ENCODE measurements at places on chromosomes 4 and X.

GRCh38 chr4:53786632-53787031, 195.3 kb upstream of the LNX1 start:
- DNase-seq = no peak

DNA sequence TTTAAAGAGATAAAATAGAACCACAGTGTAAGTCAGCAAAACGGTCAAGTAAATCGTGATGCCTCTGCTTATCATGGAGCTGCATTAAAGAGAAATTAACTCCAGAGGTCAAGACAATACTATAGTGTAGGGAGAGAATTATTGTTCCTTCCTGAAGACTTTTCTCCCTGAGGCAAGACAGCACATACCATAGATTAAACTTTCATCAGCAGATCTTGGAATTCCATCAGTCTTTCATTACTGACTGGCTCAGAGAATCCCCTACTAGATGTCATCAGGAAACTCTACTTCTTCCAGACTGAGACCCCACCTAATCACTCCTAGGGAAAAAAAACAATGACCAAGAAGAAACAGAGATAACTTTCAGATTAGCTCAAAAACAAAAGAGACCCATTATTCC, 131.3 kb downstream of the NSUN7 start:
- DNase-seq = no peak

DNA sequence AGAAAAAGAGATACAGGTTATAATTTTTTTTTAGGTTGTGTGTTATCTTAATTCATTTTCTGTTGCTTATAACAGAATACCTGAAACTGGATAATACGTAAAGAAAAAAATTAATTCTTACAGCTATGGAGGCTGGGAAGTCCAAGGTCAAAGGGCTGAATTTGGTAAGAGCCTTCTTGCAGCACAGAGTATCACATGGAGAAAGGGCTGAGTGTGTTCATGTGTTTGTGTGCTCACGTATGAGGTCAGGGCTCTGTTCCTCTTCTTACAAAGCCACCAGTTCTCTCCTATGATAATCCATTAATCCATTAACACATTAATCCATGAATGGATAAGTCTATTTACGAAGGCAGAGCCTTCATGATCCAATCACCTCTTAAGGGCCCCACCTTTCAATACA, 8.6 kb upstream of the RAB28 start:
- DNase-seq = no peak

DNA sequence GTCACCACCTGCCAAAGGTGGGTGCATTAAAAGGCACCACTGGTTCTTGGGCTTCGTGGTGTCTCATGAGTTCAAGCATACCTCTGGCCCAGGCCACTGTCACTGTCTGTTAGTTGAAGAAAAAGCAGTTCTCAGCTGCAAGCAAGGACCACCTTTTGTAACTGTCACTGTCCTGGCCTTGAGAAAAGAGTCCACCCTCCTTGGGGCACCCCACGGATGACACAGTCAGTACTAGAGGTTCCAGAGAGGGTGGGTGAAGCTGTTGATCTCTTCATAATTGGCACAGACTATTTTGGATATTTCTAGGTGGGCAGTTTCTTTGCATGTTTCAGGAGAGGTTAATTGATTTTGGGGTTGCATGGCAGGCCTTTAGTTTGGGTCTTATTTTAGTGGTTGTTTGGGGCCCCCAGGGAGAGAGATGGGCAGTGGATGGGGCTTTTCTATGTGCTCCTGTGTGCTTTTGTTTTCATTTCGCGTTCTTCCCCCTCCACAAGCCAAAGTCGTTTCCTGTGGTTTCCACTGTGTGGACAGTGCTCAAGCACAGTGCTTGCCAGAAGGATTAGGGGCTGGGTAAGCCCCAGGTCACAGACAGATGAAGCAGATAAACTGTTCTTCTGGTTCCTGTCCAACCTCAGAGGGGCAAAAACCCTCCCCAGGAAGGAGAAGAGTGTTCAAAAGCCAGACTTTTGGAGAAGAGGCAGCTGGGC, 156.2 kb upstream of the PPP1R2C start:
- DNase-seq = peak; percentile 20

DNA sequence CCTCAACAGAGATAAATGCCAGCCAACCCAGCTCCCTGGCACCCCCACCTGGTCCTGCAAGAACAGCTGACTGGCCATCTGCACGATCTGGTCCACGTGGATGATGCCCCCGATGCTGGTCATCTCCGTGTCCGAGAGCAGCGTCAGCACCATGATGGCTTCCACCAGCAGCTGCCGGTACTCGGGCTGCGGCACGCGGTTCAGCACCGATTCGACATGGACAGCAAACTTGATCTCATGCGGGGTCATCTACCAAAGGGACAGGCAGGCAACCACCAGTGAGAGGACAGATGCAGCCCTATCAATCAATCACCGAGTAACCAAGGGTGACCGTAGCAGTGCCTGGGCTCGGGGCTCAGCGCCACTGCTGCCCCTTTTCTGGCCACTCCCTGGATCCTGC, 89.8 kb downstream of the PHKA2 start:
- DNase-seq = no peak

GRCh38 chr4:176435901-176436292, 116.1 kb downstream of the SPCS3 start:
- DNase-seq = no peak

GRCh38 chr4:112954286-112954685, 95.2 kb upstream of the ANK2 start:
- DNase-seq = no peak

GRCh38 chr4:30160140-30160539, 560.0 kb upstream of the PCDH7 start:
- DNase-seq = no peak

- no peak for DNase-seq
Observed at GRCh38 chr4:29276150-29276549, 1444.0 kb upstream of the PCDH7 start.

DNA sequence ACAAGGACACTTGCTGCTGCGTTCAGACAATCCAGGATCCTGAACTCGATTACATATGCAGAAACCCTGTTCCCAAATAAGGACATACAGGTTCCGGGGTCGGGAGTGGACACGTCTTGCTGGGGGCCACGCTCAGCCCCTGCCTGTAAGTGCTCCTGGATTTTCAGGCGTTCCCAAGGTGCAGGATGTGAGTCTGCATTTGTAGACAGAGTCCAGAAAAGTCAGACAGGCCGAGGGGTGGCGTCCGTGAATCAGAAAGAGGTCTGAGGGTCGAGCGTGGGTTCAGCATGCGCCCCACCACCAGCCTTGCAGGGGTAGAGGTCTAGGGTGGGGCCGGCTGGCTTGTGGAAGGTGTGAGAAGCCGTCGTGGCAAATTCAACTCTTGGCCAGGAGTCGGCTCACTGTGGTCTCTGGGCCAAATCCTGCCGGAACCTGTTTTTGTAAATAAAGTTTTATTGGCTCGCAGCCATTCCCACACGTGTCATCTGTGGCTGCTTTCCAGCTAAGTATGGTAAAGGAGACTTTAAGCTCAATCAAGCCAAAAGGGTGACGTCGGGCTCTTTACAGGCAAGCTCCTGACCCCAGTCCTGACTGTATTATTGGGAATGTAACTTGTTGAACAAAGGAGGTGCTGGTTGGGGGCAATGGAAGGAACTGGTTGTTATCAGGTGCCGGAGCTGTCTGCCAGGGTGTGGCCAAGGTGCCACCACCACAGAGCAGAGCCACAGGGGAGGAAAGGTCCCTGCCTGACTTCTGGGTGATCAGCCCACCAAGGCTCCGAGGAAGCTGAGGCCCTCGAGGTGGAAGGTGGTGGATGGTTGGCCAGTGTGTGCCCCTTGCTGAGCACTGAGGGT, 7.4 kb downstream of the DOK7 start:
- DNase-seq = no peak

DNA sequence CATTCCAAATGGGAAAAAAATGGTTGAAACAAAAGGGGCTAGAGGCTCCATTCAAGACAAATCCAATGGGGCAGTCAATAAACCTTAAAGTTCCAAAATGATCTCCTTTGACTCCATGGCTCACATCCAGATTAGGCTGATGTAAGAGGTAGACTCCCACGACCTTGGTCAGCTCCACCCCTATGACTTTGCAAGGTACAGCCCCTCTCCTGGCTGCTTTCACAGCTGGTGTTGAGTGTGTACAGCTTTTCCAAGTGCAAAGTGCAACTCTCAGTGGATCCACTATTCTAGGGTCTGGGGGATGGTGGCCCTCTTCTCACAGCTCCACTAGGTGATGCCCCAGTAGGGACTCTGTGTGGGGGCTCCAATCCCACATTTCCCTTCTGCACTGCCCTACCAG, 21.5 kb downstream of the SULT1B1 start:
- no peak for DNase-seq

DNA sequence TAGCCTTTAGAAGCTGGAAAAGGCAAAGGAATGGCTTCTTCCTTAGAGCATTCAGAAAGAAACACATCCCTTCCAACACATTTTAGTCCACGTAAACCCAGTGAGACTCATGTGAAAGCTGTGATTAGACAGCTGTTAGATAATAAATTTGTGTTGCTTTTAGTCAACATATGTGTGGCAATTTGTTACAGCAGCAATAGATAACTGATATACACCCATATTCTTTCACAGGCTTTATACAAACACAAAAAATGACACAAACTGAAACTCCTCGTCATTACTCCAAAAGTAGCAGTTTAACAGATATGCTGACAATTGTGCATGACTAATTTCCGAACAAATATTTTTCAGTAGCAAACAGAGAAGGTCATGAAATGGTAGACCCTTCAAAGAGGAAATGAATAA, 65.3 kb downstream of the ANTXR2 start:
- DNase-seq = no peak

DNA sequence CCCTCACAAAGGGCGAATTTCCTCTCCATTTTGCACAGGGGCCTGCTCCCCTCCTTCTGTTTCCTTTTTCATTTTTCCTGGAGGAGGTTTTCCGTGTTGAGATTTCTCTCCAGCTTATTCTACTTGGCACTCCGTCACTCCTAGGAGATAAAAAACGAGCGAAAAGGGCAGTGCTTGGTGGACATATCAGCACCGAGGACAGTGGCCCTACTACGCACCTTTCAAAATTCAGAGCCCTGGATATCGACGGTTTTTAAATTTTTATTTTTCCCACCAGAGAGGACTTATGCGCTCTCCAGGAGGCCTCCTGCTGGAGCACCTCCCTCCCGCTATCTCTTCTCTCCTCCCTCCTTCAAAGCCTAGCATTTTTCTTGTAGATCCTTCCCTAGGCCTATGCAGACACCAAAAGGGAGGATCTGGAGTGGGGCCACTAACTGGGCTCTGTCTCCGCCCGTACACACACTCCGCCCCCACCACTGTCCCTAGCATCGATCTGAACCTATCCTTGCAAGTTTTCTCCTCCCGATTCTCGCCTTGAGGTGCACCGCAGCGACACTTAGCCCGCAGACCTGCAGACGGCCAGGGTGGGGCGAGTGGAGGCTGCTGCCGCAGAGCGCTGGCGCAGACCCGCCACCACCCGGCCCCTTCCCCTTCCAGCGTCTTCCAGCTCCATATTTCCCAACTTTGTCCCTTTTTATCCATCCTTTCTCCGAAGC, 8.5 kb upstream of the TCEAL9 start:
- no peak for DNase-seq

- DNase-seq = no peak
Observed at GRCh38 chrX:75603833-75604232, 81.0 kb upstream of the ZDHHC15 start.

GRCh38 chrX:118026631-118027030, 90.0 kb downstream of the KLHL13 start:
- no peak for DNase-seq

GRCh38 chrX:37638047-37638446, 47.5 kb upstream of the XK start:
- no peak for DNase-seq

GRCh38 chrX:48508400-48509244, at the start of gene PORCN:
PORCN (plus strand) TSS chrX:48508992; CDS start chrX:48509821, 829 bp downstream.
- DNase-seq = peak; percentile 53

GRCh38 chr4:153025406-153025805, 89.3 kb downstream of the FHDC1 start:
- DNase-seq = no peak

- peak; percentile 64 for DNase-seq
Observed at GRCh38 chrX:135520553-135521404, at the start of gene INTS6L. INTS6L (plus strand) TSS chrX:135520660; CDS start chrX:135520993, 333 bp downstream.

- no peak for DNase-seq
Observed at GRCh38 chrX:155251391-155251790, 12.9 kb downstream of the RAB39B start.

DNA sequence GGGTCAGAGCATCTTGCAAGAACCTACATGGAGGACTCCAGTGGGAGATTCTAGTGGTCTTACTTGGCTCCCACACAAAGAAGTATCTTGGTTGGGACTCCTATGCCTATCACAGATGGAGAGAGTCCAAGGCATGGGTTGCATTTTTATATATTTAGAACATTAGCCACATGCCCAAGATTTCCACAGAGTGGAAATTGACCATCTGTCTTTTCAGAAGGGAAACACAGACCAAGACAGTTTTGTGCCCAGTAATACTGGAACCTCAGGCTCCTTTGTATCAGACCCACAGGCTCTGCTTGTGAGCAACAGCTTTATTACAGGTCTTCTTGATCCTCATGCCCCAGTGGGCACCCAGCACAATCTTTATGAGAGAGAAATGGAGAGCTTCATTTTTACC, 43.6 kb downstream of the PAGE2 start:
- no peak for DNase-seq

- DNase-seq = no peak
Observed at GRCh38 chr4:25178838-25179261, 18.6 kb upstream of the SEPSECS start.

GRCh38 chrX:153903238-153903980, 1.1 kb upstream of the AVPR2 start:
- DNase-seq = no peak

GRCh38 chrX:110795645-110796406, at the start of gene CHRDL1:
CHRDL1 (minus strand) TSS chrX:110795817; CDS start chrX:110792181, 3,636 bp downstream.
- no peak for DNase-seq

- no peak for DNase-seq
Observed at GRCh38 chr4:138510053-138510452, 267.9 kb upstream of the SLC7A11 start.

DNA sequence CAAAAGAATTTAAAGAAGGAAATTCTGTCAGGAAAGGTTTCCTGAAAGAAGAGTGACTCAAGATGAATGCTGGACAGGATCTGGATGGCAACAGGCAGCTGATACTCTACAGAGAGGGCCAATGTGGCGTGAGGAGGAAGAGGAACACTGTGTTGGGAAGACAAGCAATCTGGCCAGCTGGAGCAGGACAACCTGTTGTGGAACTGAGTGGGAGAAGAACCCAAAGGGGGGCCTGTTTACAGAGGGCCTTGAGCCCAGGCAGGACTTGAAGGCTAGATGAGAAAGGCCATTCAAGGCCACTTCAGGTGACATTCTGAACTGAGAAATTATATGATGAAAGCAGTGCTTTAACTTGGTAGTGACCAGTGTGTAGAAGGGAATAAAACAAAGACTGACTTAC, 8.5 kb downstream of the OTUD4 start:
- DNase-seq = no peak

DNA sequence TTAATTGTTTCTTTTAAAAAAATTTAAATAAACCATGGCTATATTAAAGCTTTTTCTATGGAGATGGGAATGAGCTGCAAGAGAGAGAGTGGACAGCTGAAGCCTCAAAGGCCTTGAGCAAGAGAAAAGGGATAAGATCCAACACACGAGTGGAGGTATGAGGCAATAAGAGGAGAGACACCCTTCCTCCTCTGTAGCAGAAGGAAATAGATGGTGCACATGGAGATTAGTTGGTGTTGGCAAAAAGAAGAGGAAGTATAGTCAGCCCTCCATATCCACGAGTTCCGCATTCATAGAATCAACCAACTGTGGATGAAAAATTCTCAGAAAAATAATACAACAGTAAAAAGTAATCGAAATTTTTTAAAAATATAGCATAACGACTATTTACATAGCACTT, 3.2 kb downstream of the CXorf38 start:
- DNase-seq = no peak

- DNase-seq = no peak
Observed at GRCh38 chr4:125392694-125393093, 77.9 kb downstream of the FAT4 start.

- DNase-seq = no peak
Observed at GRCh38 chrX:150765782-150766350, 72.7 kb downstream of the MTMR1 start.
